IMR-90 (cell line): ENCODE measurements at places on chromosomes 7 and 10.

DNA sequence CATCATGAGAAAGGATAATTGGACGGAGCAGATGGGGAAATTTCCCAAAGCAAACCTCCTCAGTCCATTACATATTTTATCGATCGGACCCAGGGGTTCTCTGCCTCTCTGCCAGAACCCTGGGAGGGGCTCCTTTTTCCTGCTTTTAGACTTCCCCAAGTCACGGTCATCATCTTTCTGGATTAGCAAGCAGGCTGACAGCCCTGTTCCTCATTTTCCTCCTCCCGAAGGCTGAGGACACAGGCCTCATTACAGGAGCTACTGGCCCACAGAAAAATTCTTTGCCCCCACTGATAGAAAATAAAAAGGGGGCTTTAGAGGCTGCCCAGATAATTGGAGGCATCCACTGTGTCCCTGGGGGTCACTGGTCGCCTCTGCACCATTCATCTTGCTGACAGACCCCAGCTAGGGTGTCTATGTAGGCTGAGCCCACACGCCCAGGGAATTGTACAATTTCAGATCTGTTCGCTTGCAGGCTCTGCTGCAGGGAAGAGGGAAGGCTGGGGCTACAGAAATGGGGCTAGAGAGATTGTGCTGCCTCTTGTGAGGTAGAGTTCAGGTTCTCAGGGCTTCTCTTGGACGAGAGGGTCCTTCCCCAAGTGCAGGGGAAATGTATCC lies 125.7 kb upstream of the SDK1 start:
- no peak for DNase-seq
- no peak overlapping the region for H3K27ac ChIP-seq
- no peaks in the 10 kb centered on the region for H3K36me3 ChIP-seq

DNA sequence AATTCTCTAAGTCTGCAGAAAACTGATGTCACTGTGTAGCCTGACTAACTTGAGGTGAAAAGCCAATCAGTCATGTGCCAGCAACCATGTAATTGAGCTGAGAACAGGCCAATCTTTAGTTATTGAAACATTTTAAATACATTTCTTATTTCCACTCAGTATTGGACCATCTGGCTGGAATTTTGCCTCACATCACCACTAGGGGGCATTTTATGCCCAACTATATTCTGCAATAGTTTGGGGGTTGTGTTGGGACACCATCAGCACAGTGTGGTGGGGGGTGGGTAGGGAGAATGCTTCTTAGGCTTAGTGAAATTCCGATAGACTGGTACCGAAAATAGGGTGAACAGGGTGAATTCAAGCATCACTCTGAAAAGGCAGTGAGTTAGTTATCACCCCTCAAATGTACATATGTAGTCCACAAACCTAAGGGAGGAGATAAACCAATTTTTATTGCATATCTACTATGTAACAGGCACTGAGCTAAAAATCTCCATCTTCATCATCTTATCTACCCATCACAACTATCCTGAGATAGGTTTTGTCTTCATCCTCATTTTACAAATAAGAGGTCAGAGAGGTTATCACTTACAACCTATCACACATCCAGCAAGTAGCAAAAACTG lies 17.8 kb downstream of the NPSR1 start:
- no peaks in the 10 kb centered on the region for H3K36me3 ChIP-seq
- no peak overlapping the region for H3K4me3 ChIP-seq
- no peaks in the 10 kb centered on the region for H3K27me3 ChIP-seq
- H3K27ac ChIP-seq = no peak overlapping the region
- DNase-seq = no peak

GRCh38 chr10:62381385-62382102 lies 7.4 kb downstream of the ZNF365 start:
- H3K4me1 ChIP-seq = peaks cover 5% of the 10 kb centered on the region
- H3K27ac ChIP-seq = no peak overlapping the region
- no peaks in the 10 kb centered on the region for H3K27me3 ChIP-seq
- H3K4me3 ChIP-seq = no peak overlapping the region
- DNase-seq = no peak

GRCh38 chr10:48594371-48594770 lies 10.5 kb downstream of the ARHGAP22 start:
- peaks cover 25% of the 10 kb centered on the region for H3K4me1 ChIP-seq
- no peaks in the 10 kb centered on the region for H3K27me3 ChIP-seq
- H3K4me3 ChIP-seq = no peak overlapping the region
- DNase-seq = no peak
- peaks cover 1% of the 10 kb centered on the region; the same call in 1 of the 2 replicates for H3K36me3 ChIP-seq

GRCh38 chr7:117673367-117673766 lies 193.5 kb downstream of the CFTR start:
- H3K27me3 ChIP-seq = peaks cover under 1% of the 10 kb centered on the region; the same call in 1 of the 2 replicates
- DNase-seq = no peak
- H3K36me3 ChIP-seq = no peaks in the 10 kb centered on the region
- peaks cover 11% of the 10 kb centered on the region; the same call in 1 of the 2 replicates for H3K4me1 ChIP-seq
- H3K27ac ChIP-seq = 0 out of 2 replicates have a peak overlapping the region, but pooled peaks have one; percentile 5

- DNase-seq = peak; percentile 31
- no peaks in the 10 kb centered on the region for H3K4me1 ChIP-seq
- no peaks in the 10 kb centered on the region for H3K27me3 ChIP-seq
- no peak overlapping the region for H3K27ac ChIP-seq
- no peaks in the 10 kb centered on the region for H3K36me3 ChIP-seq
- no peak overlapping the region for H3K4me3 ChIP-seq
Measured at GRCh38 chr10:9709849-9710248, 1307.8 kb upstream of the CELF2 start.

GRCh38 chr7:28855538-28856217 lies 102.5 kb downstream of the TRIL start:
- no peak overlapping the region for H3K4me3 ChIP-seq
- peaks cover 14% of the 10 kb centered on the region for H3K27me3 ChIP-seq
- peak overlapping the region; percentile 43; the same call in 1 of the 2 replicates for H3K27ac ChIP-seq
- H3K4me1 ChIP-seq = peaks cover 9% of the 10 kb centered on the region

DNA sequence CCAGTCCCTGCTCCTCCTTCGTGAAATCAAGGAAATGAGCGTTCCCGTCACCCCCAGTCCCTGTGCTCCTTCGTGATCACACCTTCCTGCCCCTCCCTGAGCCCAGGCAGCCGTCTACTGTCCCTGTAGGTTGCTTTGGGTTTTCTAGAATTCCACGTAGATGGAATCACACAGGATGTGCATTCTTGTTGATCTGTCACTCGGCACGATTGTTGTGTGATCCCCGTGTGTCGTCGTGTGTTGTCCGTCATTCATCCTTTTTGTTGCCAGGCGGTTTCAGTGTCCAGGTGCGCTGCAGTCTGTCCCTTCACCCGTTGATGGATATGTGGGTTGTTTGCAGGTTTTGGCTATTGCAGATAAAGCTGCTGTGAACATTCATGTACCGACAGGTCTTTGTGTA lies 9.4 kb downstream of the MTG1 start:
- no peak overlapping the region for H3K27ac ChIP-seq
- peaks cover 53% of the 10 kb centered on the region for H3K36me3 ChIP-seq
- no peaks in the 10 kb centered on the region for H3K27me3 ChIP-seq
- no peak overlapping the region for H3K4me3 ChIP-seq
- DNase-seq = no peak

DNA sequence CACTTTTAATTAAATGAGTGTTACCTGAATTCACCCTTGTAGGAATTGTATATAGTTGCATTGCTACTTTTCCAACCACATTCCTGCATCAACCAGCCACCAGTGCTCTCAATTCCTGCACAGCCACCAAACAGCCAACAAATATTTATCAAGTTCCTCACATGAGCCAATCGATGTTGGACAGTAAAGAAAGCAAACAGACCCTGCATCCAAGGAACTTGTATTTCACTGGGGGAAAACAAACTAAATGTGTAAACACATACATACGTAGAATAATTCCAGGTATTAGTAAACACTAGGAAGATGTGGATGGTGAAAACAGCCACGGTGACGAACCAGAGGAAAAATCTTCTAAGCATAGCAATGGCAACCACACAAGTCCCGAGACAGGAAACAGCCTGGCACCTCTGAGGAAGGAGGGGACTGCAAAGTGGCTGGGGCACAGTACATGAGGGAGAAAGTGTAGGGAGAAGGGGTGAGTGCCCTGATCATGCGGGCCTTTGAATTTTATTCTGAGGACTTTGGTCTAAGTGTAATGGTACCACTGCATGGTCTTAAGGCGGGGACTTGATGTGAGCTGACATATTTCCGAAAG lies 111.2 kb downstream of the XRCC2 start:
- no peak for DNase-seq
- H3K4me3 ChIP-seq = no peak overlapping the region
- peaks cover 3% of the 10 kb centered on the region; the same call in 1 of the 2 replicates for H3K27me3 ChIP-seq
- no peaks in the 10 kb centered on the region for H3K36me3 ChIP-seq
- H3K27ac ChIP-seq = no peak overlapping the region

GRCh38 chr10:69643779-69644657 lies 14.0 kb downstream of the FAM241B start:
- H3K27me3 ChIP-seq = peaks cover 54% of the 10 kb centered on the region
- no peaks in the 10 kb centered on the region for H3K36me3 ChIP-seq
- H3K27ac ChIP-seq = no peak overlapping the region
- no peaks in the 10 kb centered on the region; the same call in 1 of the 2 replicates for H3K4me1 ChIP-seq

GRCh38 chr7:88322151-88322550 lies 15.5 kb upstream of the STEAP4 start:
- H3K4me3 ChIP-seq = no peak overlapping the region
- no peak overlapping the region for H3K27ac ChIP-seq
- no peak for DNase-seq
- H3K36me3 ChIP-seq = no peaks in the 10 kb centered on the region
- no peaks in the 10 kb centered on the region for H3K27me3 ChIP-seq

DNA sequence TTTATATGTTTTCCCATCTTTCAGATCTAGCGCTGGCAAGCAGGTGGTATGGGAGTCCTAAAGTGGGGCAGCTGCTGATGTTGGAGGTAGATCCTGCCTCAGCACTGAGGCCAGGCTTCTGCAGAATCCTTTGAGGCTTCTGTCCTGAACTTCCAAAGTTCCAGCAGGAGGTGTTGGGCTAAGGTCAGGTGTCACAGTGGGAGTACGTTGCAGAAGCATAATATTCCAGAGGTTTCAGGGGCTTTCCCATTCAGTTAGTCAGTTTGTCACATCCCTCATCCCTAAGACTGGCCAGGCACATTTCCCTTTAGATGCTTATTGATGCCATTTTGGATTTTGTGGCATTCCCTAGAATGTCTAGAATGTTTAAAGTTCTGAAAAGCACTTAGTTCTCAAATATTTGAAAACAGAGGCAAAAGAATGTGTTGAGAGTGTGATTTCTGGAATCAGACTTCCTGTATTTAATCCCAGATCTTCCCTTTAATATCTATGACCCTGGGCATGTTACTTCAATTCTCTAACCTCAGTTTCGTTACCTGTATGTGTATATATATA lies 319.1 kb upstream of the PHYHIPL start:
- no peak for DNase-seq
- peaks cover 9% of the 10 kb centered on the region for H3K4me1 ChIP-seq
- no peaks in the 10 kb centered on the region for H3K27me3 ChIP-seq
- peak overlapping the region; percentile 38; the same call in 1 of the 2 replicates for H3K27ac ChIP-seq

DNA sequence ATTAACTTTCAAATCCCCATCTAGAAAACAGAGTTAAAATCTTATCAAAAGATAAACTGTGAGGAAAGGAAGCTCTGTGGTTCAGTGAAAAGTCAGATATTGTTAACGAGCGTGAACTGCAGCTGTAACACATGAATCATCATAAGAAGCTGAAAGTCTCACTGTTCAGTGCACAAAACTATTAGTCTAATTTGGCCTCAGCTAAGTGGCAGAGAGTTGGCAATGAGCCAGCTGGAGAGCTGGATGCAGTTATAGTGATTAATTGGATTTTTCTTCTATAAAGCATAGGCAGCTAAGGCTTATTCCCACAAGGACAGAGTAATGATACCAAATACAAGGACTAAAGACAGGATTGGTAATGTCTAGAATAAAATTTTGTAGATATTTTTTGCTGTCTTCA lies 101.1 kb upstream of the ABCB5 start:
- DNase-seq = no peak
- H3K27ac ChIP-seq = no peak overlapping the region
- H3K27me3 ChIP-seq = no peaks in the 10 kb centered on the region
- no peaks in the 10 kb centered on the region for H3K4me1 ChIP-seq
- no peaks in the 10 kb centered on the region for H3K36me3 ChIP-seq

GRCh38 chr10:92146107-92146506 lies 144.8 kb downstream of the CPEB3 start:
- no peak for DNase-seq
- no peak overlapping the region for H3K4me3 ChIP-seq
- H3K36me3 ChIP-seq = no peaks in the 10 kb centered on the region

DNA sequence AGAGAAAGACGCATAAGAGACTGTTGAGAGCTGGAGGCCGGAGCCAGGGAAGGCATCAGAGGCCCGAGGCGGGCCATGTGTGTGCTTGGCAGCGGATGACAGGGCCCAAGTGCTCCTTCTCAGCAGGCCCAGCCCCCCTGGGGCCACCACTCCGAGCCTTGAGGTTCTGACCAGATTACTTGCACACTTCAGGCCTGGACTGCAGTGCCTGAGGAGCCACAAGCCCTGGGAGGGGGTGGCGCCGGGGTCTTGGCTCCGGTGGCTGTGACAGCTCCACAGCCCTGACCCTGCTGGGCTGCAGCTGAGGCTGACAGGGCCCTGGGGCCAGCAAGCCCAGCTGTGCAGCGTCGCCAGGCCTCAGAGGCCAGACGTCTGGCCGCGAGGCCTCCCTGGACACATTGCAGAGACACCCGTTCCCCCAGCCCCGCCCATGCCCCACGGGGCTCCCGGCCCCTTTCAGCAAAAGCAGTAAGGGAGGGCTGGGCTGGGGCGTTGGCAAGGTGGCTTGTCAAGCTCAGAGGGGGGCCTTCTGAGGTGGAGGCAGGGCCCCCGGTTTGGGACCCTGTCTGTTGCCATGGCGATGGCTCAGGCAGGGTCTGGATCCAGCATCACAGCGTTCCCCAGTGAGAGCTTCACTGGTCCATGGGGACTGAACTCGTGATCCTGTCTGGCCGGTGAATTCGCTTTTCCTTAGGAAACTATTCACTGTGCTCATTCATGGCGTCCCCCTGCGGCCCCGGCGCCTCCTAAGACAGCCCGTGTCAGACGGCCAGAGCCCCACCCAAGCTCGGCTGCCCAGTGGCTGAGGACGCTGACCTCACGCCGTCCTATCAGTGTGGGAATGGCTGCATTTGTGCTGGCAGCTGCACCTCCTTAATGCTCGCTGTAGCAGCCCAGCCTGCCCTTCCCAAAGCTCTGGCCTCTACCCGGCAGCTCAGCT lies 5.7 kb downstream of the ELN start:
- no peak for DNase-seq
- H3K36me3 ChIP-seq = no peaks in the 10 kb centered on the region
- no peak overlapping the region for H3K27ac ChIP-seq
- H3K4me1 ChIP-seq = peaks cover 24% of the 10 kb centered on the region
- no peaks in the 10 kb centered on the region for H3K27me3 ChIP-seq
